ENCODE measurements at places on chromosomes 1 and 21.

- no peak for DNase-seq
Observed at GRCh38 chr21:15679630-15680029, 50.2 kb upstream of the USP25 start.

- no peak for DNase-seq
Observed at GRCh38 chr1:214848101-214848500, 234.4 kb upstream of the KCNK2 start.

DNA sequence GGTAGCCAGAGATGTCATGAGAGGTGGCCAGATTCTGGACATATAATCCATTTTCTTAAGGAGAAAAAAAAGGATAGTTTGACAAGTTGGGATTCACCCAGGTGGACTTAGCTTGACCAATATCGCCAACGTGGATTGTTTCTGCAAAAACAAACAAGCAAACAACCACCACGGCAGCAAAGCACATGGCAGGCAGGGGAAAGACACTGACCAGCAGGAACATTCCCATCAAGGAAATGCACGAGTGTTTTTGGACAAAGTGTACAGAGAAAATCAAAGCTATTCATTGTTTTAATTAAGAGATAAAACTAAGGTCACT lies 9.1 kb upstream of the PLA2G2C start:
- no peak for DNase-seq

DNA sequence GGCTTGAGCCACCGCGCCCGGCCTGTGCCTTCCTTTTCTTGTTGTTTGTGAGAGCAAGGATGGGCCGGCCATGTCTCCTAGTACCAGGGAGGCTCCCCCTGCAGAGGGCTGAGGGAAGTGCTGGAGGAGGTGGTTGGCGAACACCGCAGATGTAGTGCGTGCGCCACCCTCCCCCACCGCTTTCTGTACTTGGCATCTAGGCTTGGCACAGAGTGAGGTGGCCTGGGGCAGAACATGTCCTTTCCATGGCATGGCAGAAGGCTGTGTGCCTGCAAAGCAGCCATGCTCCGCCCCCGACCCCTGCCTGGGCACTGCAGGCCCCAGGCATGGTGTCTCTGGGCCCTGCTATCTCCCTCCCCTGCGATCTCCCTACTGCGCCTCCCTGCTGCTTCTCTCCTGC lies 30.7 kb downstream of the ALPL start:
- peak; percentile 64 for DNase-seq

GRCh38 chr1:54545916-54546635 lies 2.0 kb upstream of the ACOT11 start:
- no peak for DNase-seq

GRCh38 chr1:220922951-220923350 lies 43.7 kb downstream of the HLX start:
- no peak for DNase-seq

DNA sequence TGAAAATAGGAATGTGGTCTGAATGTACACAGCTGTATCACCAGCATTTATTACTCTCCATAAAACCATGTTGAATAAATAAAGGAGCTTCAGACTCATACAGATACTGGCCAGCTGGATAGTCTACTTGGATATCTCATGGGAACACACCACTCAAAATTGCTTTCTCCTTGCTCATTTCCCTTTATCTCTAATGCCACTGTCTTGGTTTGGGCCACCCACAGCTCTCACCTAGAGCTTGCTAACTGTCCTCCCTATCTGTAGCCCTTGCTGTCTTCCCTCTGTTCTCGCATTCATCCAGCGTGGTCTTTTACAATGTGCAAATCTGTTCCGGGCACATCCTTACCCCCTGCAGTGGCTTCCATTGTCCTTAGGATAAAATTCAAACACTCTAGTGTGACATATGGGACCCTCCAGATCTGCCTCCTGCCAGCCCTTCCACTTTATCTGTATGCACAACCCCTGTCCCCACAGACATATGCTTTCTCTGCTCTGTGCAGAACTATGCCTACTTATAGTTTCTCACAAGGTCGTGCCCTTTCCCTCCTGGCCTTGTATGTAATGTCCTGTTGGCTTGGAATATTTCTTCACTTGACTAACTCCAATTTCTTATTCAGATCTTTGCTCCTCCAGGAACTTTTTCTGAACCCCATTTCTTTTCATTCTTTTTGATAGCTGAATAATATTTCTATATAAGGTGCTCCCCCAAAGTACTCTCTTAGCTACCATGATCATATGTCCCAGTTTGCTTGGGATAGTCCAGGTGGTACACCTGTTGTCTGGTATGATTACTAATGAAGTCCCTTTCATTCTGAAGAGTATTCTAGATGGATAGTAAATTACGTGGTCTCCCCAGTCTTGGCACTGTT lies 2.9 kb downstream of the FLVCR1 start:
- no peak for DNase-seq

GRCh38 chr1:235941876-235942624 lies 75.3 kb upstream of the LYST start:
- no peak for DNase-seq

DNA sequence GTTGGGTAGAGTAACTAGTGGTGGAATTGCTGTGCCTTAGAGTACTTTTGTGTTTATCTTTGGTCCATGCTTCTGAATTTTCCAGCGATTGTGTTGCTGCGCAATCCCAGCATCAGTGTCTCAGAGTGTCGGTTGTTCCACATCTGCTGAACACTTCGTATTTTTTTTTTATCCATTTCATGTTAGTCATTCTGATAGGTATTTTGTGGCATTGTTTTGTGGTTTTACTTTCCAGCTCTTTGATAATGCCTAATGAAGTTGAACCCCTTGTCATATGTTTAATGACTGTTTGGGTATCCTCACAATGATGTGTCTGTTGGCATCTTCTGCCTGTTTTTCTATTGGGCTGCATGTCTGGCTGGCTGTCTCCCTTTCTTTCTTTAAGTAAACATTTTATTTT lies 13.6 kb downstream of the TUFT1 start:
- no peak for DNase-seq

DNA sequence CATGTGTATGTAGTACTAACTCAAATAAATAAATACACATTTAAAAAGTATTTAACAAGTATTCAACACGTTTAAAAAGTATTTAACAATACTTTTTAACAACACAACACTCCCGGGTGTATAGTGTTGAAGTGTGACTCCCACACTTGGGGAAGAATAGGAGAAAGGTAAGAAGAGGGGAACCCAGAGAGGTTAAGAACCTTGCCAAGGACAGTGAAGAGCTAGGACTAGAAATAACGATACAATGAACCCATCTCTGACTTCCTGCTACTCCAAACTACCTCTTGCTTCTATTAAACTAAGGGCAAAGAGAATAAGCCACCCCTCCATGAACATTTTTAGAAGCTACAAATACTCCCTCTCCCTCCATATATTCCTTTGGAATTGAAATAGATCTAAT lies 1.7 kb upstream of the GFI1 start:
- no peak for DNase-seq

Measured in sciatic nerve (tissue), 2 donors.